ENCODE measurements at places on chromosomes 11 and 22.

DNA sequence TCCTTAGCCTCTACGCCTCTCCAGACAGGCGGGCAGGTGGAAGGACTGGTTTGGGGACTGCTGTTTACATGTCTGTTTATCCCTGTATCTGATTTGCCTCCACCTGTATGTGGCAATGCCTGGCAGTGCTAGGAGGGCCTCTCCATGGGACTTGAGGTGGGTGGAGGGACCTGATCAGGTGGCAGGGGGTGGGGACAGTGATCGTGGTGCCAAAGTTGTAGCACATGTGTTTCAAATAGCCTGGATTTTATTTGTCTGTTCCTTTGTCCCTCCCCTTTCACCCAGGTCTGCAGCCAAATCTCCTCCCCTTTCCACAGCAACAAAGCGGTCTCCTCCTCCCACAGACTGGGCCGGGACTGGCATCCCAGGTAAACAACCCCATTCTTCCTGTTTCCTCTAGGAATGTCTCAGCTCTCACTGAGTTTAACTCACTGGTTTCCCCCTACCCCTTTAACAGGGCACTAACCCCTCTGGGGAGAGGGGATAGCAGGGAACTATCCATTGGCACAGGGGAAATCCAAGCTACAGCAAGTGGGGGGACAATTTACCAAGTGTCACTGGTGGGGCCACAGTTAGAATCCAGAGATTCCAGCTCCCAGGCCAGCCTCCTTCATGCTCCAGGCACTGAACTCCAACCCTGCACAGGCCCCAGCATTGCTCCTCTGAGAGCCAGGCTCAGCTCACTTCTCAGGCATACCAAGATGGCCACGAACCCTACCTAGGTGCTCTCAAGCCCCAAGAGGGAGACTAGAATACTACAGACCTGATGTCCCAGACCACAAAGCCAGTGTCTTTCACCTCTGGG, 22.9 kb upstream of the TLCD5 start:
- DNase-seq = no peak

- no peak for DNase-seq
These were observed 89.0 kb downstream of the TRMU start for GRCh38 chr22:46424496-46424895.

GRCh38 chr11:77140231-77140851, 12.3 kb downstream of the MYO7A start:
- DNase-seq = no peak

DNA sequence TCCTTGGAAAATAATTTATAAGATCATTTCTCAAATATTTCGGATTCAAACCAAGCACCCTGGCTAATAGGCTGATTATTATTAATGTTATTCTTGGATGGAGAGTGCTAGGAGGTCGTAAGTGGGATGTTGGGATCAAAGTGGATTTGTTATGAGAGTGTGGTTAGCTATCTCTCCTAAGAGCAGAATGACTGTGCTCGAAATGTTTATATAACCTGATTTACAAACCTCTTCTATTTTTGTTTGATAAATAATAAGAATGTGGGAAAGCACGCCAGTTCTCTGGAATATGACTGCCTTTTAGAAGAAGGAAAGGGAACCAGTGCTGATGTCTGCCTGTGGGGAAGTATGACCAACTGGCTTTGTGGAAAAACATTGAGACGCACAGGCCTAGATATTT, 527.5 kb downstream of the NTM start:
- no peak for DNase-seq

DNA sequence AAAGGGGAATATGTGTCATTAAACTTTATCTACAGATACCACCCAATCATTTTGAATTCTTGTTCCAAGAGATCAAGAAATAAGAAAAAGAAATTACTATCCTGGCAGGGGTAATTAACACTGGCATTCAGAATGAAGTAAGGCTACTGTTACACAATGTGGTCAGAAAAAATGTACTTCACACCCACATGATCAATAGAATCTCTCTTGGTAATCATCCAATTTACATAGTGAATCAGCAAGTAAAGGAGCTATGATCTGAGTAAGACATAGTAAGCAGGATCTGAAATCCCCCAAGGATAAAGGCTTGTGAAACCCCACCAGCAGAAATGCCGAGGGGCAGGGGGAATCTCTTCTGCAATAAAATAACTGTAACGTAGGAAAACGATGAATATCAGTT, 466.5 kb downstream of the FAM181B start:
- DNase-seq = no peak

GRCh38 chr11:70886676-70887541, 365.5 kb downstream of the SHANK2 start:
- no peak for DNase-seq

DNA sequence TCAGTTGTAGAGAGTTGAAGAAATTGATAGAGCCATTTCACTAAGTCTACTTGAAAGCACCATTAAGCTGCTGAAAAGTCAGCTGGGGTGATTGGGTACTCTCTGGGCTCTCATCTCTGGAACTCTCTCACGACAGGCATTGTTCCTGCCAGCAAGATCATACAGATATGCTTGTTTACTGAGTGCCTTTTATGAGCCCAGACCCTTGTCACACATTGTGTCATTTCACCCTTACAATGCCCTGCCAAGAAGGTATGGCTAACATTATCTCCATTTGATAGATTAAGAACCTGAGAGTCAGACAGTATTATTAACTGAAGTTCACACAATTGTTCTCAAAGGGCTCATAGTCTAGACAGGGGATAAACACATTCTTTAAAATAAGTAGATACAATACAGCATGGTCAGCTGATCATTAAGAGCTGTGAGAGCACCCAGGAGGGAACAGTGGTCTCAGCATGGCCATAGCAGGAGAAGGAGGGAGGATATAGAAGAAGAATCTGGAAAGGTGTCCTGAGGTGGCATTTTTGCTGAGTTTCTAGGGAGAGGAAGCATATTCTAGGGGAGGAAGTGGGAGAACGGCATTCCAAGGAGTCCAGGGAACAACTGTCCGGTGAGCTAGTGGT, 580.5 kb downstream of the INSC start:
- no peak for DNase-seq

All from effector CD4-positive, alpha-beta T cell (primary cell).